Activated CD8-positive, alpha-beta memory T cell treated with anti-CD3 and anti-CD28 coated beads for 24 hours (primary cell): ENCODE measurements at places on chromosomes 16 and 17.

GRCh38 chr17:79897243-79898063 is 58.2 kb upstream of the CBX4 start:
- no peak for DNase-seq

DNA sequence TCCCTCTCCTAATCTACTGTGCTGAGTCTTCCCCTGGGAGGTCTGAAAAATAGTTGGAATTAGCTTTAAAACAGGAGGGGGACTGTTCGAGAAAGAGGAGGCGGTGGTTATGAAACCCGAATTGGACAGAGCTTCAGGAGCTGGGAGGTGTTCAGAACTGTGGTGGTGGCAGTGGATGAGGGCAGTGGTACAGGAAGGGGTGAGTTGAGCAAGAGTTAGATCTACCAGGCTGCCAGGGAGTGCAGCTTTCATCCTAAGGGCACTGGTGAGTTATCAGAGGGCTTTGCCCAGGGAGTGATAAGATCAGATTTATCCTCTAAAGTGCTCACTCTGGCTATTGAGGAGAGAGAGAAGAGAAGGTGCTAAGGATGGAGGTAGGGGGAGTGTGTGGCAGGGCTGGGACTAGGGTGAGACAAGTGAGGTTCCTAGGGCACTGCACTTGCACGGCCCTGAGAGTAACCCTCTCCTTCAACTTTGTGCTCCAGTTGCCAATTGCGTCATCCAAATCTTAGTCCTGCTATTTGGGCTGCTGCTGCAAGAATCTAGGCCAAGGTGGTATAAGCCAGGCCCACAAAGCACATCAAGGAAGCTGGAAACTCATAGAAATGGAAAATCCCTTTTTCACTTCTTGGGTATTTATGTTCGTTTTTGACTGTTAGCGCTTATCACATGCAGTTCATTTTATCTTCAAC is 540.3 kb downstream of the XYLT1 start:
- no peak for DNase-seq

DNA sequence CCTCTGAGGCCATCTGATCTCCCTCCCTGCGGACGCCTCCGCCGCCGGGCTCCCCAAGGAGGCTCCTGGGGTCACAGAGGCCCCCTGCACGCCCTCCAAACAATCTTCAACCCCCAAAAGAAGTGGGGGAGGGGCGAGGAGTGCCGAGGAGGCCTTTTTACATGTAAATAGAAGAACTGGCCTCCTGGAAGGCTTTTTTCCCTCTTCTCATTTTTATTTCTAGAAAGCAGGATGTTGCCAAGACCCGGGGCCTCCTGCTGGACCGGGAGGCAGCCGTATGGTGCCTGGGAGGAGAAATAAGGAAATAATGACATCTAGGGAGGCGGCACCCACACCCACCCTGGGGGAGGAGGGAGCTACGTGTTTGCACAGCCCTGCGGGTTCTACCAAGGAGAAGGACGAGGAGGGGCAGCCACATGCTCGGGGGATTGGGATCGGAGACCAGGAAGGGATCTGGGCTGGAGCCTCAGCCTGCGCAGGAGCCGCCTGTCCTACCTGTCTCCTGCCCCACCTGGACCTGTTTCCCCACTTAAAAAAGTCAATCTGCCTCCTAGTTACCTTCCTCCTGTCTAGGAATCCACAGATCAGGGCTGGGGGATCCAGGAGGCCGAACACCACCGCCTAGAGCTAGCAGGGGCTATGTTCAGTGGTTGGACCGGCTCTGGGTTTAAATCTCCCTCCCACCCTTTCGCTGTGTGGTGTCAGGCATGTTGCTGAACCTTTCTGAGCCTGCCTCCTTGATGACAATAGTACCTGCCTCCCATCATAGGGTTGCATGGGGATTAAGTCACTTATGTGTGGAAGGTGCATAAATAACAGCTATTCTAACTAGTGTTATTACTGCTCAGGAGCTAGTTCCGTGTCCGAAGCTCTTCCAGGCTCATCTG is 175.7 kb upstream of the GSE1 start:
- DNase-seq = no peak

DNA sequence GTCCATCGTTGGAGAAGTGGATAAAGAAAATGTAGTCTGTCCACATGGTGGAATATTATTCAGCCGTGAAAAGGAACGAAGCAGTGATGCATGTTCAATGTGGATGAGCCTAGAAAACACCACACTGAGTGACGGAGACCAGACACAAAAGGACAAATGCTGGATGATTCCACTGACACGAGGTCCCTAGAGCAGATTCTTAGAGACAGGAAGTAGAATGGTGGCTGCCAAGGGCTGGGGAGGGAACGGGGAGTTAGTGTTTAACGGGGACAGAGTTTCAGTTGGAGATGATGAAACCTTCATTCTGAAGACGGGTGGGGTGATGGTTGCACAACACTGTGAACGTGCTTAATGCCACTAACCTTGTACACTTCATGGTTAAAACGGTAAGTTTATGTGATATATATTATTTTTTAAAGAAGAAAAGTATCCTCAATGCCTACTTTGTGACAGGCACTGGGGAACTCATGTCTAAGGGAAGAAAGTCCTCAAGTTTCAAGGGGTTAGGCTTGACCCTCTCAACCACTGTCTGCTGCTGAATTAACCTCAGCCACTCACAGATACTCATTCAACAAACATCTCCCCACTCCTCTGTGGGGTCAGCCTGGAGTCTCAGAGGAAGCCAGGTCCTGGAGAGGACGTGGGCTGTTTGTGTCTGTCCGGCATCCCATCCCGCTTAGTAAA is 17.6 kb downstream of the C16orf74 start:
- no peak for DNase-seq

DNA sequence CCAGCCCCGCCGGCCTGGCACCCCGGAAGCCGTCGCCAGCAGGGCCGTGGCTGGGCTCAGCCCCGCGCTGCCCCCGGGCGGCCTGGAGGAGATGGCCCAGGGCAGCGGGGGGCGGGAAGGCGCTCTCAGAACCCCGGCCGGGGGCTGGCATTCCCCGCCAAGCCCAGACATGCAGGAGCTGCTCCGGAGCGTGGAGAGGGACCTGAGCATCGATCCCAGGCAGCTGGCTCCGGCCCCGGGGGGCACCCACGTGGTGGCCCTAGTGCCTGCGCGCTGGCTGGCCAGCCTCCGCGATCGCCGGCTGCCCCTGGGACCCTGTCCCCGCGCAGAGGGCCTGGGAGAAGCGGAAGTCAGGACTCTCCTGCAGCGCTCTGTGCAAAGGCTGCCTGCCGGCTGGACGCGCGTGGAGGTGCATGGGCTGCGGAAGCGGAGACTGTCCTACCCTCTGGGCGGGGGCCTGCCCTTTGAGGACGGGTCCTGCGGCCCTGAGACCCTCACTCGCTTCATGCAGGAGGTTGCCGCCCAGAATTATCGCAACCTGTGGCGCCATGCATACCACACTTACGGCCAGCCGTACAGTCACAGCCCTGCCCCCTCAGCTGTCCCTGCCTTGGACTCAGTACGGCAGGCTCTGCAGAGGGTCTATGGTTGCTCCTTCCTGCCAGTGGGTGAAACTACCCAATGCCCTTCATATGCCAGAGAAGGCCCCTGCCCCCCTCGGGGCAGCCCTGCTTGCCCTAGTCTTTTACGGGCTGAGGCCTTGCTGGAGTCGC is 551 bp downstream of the WDR81 start:
- DNase-seq = no peak

DNA sequence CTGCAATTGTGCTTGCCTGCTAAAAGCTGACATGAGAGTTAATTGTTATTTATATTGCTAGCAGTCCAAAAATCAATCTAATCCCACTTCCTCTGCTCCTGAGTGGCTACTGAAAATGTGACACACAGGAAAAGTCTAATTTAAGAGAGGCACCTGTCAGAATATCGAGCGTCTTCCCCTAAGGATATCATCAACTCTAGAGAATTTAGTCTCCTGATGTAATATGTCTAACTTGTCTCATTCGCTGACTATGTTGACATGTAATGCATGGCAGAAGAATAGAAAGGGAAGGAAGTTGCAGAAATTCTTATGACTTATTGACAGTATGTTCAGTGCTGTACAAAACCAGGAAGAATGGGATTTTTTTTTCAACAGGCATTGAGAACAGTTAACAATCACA is 893.4 kb upstream of the CDH8 start:
- DNase-seq = no peak

- DNase-seq = no peak
Observed at GRCh38 chr16:28531777-28532744, 6.7 kb downstream of the NUPR1 start.

DNA sequence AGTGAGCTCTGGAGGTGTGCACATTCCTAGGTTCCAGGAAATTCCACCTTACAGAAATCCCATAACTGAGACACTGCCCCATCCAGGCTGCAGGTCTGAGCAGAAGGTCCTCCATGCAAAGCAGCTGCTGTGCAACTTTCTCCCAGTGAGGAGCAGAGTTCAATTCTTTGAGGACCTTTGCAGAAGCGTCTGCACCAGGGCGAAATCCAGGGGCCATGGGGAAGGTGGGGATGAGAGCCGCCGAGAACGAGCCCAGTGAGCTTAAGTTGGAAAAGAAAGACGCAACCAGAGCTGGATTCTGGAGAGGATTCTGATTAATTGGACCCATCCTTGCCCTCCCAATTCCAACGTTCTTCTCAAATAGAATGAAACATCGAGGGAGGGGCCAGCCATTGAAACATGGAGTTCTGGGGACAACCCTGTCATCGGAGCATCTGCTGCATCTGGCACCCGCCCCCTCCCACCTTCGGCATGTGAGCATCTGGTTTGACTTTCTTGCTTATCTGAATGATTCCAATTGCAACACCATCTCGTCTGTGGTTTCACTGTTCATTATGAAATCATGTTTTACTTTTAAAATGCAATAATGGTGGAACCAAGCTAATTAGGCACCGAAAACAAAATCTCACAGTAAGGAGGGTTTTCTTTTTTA is 190.6 kb upstream of the FOXF1 start:
- no peak for DNase-seq

DNA sequence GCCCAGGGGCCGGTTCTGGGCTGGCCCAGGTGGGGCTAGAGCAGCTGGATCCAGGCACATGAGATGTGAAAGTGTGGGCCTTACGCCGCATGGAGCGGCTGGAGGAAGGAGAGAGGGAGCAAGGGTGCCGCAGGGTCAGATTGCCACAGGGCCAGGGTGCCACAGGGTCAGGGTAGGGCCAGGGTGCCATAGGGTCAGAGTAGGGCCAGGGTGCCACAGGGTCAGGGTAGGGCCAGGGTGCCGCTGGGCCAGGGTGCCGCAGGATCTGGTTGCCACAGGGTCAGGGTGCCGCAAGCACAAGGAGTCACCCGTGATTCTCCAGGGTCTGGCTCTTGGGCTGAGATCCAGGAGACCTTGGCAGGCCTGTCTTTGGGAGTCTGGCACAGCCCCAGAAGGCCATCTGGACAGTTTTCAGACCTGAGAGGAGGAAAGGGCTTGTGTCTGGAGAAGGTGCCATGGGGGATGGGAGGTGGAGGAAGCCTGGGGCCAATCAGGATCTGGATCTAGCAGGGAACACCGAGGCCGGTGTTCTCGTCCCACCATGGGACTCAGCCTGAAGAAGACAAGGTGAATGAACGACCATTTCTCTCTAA is 13.1 kb upstream of the LASP1NB start:
- peak; percentile 42 for DNase-seq

DNA sequence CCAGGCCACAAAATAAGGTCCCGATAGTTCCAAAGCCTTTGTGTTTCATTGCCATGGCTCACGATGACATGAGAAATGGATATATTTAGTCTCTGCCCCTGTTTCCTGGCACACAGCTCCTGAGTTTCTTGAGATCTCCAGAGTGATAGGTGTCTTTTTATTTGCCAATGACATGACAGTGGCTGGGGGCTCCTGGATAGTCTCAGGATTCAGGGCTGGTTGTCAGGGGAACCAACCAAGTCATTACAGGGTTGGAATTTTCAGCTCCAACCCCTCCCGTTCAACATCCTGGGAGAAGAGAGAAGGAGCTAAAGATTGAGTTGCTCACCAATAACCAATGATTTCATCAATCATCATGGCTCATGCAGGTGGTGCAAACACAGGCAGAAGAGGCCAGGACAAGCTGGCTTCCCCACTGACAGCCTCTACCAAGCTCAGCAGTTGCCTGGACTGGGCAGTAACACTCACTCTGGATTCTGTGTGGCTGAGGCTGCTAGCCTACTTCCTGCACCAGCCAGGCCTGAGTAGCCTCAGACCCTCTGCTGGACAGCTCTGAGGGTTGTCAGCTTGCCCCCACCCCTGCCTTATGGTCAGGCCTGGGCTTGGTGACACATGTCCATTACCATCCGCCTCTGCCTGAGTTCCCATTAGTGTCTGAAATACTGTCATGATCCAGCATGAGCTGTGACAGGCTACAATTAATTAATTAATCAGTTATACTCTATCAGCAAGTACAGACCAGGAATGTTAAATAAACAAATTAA is 534.4 kb upstream of the CDH5 start:
- DNase-seq = no peak

DNA sequence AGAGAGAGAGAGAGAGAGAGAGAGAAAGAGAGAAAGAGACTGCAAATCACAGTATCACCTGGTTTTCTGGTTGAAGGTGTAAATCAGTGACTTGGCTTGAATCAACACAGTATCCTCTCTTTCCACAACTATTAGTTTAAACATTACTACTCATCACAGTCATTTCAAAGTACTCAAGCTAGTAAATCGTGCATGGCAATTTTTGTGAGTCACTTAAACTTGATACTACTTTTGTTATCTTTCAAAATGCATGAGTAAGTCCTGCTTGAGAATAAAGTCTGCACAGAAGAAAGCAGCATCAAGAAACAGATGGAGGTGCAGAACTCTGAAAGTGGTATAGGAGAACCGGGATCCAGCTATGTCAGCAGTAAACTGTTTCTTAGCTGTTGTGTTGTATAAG is 535.4 kb downstream of the CDH8 start:
- DNase-seq = no peak

DNA sequence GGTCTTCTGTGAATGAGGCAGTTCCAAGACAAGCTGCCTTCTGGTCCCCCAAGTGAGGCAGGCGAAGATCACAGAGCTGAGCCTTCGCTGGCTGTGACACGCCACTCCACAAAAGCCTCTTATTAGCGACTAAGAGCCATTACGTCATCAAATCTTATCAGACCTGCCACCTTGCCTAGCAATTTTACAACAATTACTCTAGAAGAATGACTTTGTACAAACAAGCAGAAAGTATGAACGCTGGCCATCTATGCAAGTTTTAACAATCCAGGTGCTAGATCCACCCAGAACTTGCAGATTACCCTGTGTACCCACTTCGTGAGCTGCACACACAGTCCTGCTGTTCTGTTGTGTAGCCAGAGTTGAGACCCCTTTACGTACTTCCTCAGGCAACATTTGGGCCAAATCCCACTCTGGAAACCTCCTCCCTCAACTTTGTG is 3.8 kb upstream of the ICAM2 start:
- peak; percentile 54 for DNase-seq
